ENCODE measurements at places on chromosomes 11 and 22. TPM values are rescaled to one million over a fixed set of nuclear protein-coding genes. Genes with fewer than 3 reads are reported as not detected.
A peak's percentile ranks its signal among the peaks of the same experiment; 100 is the strongest.

DNA sequence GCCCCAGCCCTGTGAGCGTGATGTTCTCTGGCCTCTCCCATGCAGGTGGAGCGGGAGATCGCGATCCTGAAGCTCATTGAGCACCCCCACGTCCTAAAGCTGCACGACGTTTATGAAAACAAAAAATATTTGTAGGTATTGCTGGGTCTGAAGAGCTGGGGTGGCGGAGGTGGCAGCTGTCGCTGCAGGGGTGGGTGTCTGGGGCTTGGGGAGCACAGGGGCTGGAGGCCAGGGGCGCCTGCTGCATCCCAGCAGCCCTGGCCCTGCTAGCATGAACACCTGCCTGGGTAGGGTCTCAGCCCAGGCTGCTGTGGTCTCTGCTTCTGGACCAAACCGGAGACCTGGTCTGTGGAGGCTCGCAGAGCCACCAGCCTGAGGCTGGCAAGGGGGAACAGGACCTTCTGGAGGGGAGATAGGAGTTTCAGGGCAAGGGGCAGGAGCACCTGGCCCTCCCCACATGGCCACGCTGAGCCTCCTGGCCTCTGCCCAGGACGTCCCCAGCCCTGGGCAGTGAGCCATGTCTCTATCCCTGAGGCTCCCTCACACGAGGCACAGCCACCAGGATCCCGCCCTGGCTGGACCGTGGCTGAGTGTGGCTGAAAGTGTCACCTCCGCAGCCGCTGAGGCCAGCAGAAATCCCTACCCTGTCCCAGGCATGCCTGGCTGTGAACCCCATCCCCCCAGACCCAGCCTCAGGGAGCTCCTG, 48.2 kb downstream of the MOB2 start:
- no peak for DNase-seq

DNA sequence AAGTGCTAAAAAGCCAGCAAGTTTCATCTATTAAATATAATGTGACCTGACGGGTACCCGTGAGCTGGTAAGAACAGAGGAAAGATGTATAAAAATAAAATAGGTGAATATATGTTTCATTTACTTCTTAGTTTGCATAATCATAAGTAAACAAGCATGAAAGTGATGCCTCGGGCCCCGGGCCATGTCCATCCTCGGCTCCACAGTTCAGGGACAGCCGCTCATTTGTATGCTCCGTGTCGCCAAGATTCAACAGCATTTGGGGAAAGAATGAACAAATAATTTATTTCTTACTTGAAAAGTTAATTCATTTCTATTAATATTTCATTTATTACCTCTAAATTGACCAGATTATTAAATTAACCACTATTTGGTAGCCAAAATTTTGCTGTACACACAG, 251.8 kb downstream of the NTM start:
- DNase-seq = no peak

DNA sequence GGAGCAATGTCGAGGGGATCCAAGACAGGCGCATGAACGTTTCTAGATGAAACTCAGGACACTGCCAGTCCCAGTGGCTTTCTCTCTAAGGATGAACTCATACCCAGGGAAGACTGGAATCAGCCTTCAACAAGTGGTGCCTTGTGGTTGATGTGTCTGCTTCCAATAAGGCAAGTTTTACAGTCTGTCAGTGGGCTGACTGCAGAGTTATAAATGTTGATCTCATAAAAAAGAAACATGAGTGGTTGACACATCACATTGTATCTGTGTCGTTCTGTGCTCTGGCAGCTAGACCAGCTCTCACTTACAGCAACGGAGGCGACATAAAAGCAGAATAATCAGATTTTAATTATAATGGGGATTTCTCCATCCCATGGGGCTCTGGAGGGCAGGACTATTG, 96.7 kb downstream of the SNX19 start:
- no peak for DNase-seq

DNA sequence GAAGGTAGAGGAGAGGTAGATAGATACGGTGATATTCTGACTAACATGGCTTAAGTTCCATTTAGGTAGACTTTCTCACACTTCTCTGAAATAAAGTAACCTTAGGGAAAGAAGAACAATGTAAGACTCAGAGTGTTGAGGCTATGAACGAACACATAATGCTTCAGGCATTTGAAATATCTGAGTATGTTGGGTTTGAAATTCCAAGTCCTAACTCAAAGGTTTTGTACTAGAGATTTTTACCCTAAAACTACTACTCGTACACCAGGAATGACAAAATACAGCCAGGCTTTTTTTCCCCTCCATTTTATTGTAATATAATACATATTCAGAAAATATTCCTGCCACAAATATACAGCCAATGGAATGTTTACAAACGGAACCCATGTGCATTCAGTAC, 592.6 kb downstream of the ETS1 start:
- DNase-seq = peak; percentile 10

DNA sequence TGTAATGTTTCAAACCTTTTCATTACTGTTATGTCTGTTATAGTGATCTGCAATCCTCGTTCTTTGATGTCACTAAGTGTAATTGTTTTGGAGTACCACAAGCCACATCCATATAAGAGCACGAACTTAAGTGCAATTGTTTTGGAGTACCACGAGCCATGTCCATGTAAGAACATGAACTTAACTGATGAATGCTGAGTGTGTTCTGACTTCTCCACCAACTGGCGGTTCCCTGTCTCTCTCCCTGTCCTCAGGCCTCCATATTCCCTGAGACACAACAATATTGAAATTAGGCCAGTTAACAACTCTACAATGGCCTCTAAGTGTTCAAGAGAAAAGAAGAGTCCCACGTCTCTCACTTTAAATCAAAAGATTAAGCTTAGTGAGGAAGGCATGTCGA, 23.5 kb downstream of the TESMIN start:
- no peak for DNase-seq

C11orf54 gene
- total RNA-seq = 18.2 TPM

UBASH3B gene
- total RNA-seq = under 0.01 TPM

FJX1 gene
- 24.2 TPM for total RNA-seq

PANX3 gene
- not detected for total RNA-seq

INPP5J gene
- 1.3 TPM for total RNA-seq

C11orf86 gene
- total RNA-seq = not detected
